Stromal cell of bone marrow (primary cell): ENCODE measurements at places on chromosomes 5 and 9.

- DNase-seq, result no peak
These were observed 128.1 kb upstream of the BOD1 start for GRCh38 chr5:173744551-173744950.

DNA sequence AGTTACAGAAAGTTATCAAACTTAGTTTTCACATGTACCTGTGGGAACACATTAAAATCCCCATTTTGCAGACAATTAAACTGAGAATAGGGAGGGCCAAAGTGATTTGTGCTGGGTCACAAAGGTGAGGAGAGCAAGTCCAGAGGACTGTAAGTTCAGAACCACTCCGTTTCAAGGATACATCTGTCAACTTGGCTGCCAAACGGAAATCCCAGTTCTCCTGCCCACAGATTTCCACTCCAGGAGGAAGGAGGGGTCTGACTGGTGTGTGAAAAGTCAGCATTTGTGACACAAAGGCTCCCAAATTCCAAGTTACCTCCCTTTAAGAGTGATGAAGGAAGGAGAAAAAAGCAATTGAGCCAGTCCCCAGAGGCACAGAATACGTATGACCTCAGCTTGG is 42.3 kb downstream of the PRELID2 start:
- no peak for DNase-seq

- no peak for DNase-seq
These were observed 241.4 kb downstream of the ARHGAP26 start for GRCh38 chr5:143011585-143011984.

- DNase-seq, result no peak
These were observed 35.8 kb downstream of the PPIC start for GRCh38 chr5:123000731-123001130.

DNA sequence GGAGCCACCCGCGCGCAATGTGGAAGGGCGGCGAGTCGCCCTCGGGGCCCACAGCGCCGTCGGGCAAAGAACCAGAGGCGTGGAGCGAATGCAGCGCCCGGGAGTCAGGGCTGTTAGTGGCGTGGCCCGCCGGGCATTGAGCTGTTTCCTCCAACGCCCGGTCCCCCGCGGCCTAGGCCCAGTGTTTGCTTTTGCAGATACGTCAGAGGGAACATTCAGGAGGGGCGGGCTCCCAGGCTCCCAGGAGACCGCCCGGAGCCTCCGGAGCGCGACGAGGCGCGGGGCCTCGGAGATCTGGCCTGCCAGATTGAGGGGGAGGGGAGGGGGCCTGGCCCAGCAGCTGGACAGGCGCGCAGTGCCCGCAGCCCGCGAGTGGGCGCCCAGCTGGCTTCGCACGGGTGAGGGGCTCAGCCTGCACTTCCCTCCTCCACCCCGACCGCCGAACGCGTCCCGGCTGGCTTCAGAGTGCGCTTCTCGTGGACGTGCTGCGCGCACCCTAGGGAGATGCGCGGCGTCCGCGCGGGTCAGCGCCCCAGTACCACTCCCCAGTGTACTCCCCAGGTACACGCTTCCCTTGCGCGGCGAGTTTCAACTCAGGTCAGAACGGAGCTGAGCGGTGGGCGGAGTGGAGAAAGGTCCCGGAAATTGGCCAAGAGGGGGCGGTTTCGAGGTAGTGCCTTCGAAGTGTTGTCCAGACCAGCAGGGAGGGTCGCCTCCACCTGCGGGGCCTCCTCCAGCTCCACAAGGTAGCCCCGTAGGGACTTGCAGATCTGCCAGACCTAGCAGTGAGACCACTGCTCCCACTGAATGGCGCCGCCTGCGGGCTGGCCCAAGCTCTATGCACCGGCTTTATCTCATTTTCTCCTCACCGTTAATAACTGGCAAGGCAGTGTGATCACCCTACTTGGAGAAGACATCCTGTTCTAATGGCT is 130.4 kb downstream of the TMEM174 start:
- no peak for DNase-seq

GRCh38 chr5:31895199-31895820 is 256.4 kb downstream of the PDZD2 start:
- no peak for DNase-seq

GRCh38 chr9:112809351-112809848 is 58.8 kb downstream of the SNX30 start:
- no peak for DNase-seq

- no peak for DNase-seq
These were observed 159.5 kb upstream of the SLC28A3 start for GRCh38 chr9:84499969-84500582.
